ENCODE measurements at places on chromosomes 7 and 10.

GRCh38 chr7:2072042-2072441 lies 160.7 kb downstream of the MAD1L1 start:
- no peak for DNase-seq

DNA sequence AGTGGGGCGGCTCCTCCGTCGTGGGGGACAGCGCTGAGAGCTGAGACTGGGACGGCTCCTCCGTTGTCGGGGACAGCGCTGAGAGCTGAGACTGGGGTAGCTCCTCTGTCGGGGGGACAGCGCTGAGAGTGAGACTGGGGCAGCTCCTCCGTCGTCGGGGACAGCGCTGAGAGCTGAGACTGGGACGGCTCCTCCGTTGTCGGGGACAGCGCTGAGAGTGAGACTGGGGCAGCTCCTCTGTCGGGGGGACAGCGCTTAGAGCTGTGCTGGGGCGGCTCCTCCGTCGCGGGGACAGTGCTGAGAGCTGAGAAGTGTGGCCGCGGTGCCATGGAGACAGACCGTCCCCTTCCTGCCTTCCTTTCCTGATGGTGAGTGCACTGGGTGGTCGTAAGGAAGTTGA lies 136.4 kb downstream of the DYNC2I1 start:
- DNase-seq = no peak

GRCh38 chr7:99003419-99003818 lies 125.1 kb downstream of the TRRAP start:
- DNase-seq = no peak

DNA sequence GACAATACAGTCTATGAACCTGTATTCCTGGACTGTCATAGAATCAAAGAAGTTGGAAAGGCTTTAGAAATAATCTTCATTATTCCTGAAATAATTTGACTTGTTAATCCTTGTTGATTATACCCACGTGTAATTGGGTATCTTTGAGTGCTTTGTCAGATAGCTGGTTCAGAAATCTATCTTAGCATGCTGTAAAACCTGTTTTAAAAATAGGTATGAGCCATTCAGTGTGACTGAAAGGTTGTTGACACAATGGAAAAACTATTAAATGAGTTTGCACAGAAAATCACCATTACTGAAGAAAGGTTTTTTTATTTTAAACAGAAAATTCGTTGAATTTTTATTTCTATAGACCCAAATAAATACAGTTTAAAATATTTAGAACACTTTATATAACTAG lies 38.7 kb downstream of the PHTF2 start:
- no peak for DNase-seq

DNA sequence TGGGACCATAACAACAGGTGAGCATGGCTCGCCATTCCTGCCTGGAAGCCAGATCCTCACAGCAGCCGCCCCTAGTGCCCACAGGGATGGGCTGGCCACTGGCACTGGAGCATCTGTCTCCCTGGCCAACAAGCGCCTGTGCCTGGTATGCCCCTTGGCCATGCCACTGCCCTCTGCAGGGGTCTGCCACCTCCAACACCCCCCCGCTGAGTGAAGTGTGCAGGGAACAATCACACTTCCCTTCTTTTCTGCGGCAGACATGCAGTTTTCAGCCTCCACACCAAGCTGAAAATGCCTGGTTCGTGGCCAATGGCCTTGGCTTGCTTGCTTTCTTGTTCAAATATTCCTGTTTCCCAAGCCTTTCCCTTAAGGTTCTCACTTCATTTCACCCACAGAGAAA lies 50.7 kb downstream of the HSPA12A start:
- no peak for DNase-seq

DNA sequence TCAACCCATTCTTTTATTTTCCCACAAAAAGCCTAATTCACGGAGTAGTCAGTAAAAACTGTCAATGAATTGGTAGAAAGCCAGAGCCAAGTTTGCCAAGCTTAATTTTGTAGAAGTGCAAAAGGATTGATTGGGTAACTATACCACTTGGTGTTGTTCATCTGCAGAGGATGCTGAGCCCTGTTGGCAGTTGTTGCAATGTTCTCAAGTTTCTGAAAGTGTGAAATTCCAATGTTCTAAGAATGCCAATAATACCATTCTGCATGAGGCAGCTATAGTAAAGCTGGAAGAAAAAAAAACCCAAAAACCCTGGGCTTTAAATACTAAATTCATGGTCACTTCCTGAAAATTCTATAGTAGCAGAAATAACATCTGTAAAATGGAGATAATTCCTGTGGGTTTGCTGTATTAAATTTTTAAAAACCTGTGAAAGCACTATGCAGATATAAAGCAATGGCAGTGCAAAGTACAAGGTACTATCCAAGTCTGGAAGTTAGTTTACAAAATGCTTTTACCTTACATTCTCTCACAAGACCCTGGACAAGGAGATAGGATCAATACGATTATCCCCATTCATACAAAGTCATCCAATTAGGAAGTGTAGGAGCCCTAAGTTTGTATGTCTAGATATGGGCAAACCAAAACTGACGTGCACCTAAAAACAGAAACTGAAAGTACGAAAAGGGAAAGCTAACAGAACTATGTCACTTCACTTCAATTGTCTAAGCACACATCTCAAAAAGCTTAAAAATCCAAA lies 6.0 kb upstream of the PON1 start:
- DNase-seq = no peak

DNA sequence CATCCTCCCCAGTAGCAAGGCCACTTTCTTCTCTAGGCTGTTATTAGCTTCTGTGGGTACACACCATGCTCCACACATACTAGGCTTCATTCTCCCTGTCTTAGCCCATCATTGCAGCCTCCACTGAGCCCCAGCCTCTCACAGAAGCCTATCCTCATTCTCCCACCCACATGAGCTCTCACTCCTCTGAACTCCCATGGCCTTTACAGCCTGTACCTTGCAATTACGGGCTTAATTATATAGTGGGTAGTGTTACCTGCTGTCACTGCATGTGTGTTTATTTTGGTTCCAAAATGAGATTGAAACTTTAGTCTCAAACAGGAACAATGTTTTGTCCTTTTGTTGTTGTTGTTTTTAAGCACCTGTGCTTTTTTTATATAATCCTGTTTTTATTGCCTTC lies 460.0 kb downstream of the KCNMA1 start:
- no peak for DNase-seq

GRCh38 chr7:117448655-117449054 lies 21.4 kb upstream of the ASZ1 start:
- no peak for DNase-seq
